ENCODE measurements at places on chromosomes 5 and 9.

GRCh38 chr5:10319202-10319851 lies 11.6 kb upstream of the CMBL start:
- no peak for ATAC-seq

GRCh38 chr9:83956086-83956435 lies 24.0 kb downstream of the HNRNPK start:
- ATAC-seq: peak; percentile 8

DNA sequence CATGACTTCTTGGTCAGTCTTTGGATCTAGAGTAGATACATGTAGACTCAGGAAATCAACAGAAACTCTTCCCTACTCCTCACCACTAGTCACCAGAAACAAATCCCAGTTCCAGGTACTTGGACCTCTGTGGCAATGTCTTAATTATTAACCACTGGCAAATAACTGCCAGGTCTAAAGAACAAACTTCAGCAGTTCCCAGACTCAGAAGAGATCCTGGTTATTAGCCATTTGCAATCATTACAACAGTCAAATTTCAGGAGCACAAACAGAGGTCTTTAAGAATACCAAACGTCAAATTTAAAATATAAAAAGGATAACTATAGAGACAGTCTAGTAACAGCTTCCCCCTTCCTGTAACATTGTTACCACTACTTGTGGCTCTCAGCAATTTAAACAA lies 10.2 kb downstream of the DIAPH1 start:
- no peak for ATAC-seq

DNA sequence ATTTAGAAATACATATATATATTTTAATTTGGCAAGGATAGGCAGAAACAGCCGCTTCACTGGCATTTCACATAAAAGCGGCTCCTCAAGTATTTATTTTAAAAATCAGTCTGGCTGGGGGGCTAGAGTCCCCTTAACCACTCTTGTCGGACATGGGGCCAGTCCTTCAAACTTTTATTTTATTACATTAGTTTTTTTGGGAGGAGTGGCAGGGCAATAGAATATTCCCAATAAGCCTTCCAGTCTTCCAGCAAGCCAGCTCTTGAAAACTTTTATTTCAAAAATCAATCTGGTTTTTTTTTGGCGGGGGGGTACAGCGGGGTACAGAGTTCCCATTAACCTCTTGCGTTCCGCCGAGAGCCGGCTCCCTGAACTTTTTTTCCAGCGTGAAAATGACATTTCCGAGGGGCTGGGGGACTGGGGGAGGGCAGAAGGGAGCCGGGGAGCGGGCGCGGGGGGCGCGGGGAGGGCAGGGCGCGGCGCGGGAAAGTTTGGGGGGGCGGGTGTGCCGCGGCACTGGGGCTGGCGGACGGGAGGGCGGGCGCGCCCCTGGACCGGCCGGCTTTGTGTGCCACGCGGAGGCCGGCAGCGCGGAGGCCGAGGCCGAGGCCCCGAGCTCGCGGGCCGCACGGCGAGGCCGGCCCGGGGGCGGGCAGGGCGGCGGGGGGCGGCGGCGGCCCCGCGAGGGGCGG lies 504 bp upstream of the ZNF618 start:
- no peak for ATAC-seq

GRCh38 chr5:57383093-57383861 lies 99.3 kb downstream of the ACTBL2 start:
- peak; percentile 95 for ATAC-seq

DNA sequence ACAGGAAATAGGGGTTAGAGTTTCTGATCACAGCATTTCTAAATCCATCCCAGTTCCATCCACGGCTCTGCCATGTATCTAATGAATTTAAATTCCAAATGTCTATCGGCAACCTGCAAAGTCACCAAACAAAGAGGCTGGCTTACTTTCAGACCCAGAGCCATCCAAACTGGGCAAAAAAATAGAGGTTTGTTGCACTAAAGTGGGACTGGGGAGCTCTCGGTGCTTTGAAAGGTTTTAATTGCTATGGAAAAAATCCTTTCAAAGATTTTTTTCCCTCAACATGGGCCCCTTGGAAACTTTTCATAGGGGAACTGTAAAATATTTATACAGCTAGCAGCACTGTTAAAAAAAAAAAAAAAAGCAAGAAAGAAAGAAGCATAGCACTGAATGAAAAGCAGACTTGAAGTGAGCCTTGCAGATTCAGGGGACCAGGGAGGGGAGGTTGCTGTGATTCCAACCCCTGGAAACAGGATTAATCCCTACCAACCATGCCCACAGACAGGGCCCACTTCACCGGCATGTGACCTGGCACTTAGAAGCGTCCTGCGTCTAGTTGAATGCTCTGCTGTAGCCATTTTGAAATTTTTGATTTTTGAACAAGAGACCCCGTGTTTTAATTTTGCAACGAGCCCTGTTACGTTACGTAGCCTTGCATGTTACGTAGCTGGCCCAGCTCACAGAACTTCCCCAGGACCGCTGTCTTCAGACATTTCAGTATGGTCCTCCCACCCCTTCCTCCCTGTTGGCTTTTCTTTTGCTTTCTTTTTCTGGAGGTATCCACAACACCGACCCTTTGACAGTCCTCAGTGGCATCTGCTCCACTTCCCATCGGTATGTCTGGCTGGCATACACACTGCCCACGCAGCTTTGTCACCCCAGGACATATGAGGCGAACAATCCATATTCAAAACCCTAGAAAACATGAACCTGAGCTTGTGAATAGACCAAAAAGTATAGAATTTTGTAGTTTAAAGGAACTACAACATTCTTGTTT lies 105.3 kb upstream of the NFIB start:
- no peak for ATAC-seq

GRCh38 chr5:132657676-132658380 lies at the start of gene IL13:
TSS of gene IL13 (plus strand) at chr5:132658173. CDS start at chr5:132658187, 14 bp downstream.
- no peak for ATAC-seq

DNA sequence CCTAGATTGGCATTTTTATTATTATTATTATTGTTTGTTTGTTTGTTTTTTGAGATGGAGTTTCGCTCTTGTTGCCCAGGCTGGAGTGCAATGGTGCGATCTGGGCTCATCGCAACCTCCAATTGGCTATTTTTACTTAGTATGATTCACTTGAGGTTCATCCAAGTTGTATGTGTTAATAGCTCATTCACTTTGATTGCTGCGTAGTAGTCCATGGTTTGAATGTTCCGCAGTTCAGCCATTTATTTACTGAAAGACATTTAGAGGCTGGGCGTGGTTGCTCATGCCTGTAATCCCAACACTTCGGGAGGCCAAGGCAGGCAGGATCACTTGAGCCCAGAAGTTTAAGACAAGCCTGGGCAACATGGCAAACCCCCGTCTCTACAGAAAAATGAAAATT lies 22.6 kb upstream of the MELK start:
- ATAC-seq: no peak
